ENCODE measurements at places on chromosomes 2 and 18.

GRCh38 chr2:8296306-8296705 is 385.6 kb upstream of the ID2 start:
- no peak for DNase-seq

DNA sequence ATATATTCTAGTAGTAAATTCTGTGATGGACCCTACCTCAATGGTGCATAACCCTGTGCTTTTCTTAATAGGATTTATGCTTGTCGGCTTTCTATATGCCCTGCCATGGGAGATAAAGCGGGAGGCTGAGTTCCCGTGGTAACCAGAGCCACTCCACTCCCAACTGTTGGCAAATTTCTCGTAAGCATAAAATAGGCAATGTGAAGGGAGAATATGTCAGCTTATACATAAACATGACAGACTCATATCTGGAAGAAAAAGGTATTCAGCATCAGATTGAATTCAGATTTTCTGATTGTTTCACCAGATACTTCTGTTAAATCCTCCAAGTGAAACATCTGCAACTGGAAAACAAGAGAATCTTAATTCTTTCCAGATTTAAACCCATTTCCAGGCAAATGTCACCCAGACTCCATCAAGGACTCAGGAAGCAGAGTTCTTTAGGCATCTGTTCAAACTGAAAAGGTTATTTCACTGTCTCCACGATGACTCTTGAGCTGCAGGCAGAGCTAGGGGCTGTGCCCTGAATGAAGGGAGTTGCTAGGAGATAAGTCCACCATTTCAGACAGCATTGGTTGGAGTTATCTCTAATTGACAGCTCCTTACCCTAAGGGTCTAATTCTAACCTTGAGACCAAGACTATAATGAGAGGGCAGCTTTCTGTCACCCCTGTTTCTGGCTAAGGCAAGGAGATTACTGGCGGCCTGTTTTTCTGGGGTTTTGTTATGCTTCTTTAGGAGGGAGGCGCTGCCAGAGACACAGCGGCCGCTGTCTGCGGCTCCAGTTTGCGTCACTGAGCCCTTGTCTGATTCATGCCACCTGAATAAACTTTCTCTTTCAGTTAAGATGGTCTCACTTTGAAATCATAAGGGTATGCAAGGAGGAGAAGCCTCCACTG is 381.3 kb downstream of the SOX11 start:
- no peak for DNase-seq

DNA sequence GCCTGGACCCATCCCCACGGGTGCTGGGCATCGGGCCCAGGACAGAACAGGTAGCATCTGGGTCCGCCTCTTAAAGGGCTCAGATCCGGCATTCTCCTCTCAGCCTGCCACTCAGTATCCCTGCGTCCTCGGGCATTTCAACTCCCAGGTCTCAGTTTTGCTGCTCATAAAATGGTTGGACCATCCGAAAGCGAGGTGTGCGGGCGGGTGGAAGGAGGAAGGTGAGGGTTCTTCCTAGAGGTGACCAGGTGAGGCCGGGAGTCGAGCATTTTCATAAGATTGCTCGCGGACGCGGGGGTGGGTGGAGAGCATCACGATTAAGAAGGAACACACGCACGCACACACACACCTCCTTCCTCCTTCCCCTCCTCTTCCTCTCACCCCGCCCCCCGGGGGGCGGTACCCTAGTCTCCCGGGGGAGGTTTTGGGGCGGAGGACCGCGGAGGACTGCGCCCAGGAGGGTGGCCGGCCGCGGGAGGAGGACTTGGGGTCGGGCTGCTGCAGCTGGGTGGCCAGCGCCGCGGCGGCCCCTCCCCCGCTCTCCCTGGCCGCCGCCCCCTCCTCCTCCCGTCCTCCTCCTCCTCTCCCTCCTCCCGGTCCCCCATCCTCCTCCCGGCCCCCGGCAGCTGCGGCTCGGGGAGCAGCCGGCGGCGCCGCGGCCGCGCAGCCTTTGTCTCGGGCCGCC is 97.9 kb upstream of the GPR45 start:
- DNase-seq = peak; percentile 53

- no peak for DNase-seq
Observed at GRCh38 chr2:26945991-26946750, 24.3 kb upstream of the MAPRE3 start.

DNA sequence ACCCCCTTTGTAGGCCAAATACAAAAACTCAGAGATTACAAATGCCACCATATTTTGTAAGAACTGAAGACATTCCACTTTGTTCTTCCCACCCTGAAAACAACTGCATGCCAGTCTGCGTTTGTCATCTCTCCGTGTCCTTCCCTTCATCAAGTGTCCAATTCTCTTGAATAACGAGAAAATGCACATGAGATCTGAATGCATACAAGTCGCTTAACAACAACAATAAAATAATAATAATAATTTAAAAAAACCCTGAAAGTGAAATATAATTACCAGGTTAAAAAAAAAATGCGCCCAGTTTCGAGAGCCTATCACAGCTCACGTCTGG is 2.0 kb upstream of the SETBP1 start:
- DNase-seq = no peak

- DNase-seq = peak; percentile 93
Observed at GRCh38 chr2:94874277-94874997, 3.2 kb downstream of the TEKT4 start.

GRCh38 chr2:224221455-224221913 is 180.4 kb downstream of the FAM124B start:
- DNase-seq = no peak

DNA sequence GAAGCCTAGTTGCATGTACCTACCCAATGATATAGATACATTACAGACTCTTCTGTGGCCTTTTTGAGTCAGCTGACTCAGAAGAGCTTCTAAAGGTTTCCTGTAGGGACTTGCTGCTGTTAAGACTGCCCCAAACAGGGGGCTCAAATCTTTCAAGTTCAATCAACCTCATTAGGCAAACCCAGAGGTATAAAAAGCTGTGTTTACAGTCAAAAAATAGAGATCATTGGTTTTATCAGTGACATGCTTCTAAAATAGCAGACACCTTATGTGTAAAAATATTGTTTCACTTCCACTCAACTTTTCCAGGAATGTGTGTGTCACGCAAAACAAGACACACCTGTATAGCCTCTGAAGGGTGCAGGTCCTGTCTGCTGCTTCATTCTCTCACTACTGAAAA is 624.3 kb upstream of the FANCL start:
- DNase-seq = no peak

GRCh38 chr2:217735034-217735433 is 267.8 kb downstream of the TNS1 start:
- DNase-seq = no peak

GRCh38 chr2:11491348-11491933 is 25.5 kb upstream of the E2F6 start:
- no peak for DNase-seq

DNA sequence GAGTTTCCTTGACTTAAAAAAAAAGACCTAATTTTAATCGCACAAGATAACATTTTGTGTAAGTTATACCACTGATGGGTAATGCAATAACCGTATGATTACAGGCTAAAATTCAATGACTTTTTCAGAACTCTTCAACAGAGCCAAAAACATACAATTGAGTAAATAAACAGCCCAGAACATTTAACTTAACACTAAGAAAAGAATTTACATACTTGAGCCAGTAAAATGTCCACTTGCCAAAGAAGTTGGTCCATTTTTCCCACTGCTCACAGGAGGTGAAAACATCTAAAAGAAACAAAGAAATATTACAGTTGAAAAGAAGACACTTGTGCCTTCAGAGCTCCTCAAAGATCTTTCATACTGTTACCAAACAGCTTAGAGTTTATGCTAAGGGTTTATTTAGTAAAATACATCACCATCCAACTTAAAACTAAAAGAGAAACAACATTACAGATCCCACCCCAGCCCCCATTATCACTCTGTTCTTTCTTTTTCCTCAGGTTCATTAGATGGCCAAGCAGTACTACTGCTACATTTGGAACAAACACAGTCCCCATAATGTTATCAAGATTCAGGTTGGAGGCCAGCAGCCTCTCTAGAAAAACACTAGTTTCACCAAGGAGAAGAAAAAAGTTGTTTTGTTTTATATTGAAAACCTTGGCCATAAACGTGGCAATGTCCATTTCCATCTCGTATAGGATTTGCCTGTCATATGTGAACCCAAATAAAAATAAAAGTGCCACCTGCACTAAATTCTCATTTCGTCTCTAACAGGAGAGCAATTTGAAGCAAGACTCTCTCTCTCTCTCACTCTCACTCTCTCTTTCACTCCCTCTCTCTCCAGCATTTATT is 2.7 kb downstream of the TCF4 start:
- no peak for DNase-seq
